GM20000 (cell line): ENCODE measurements at places on chromosomes 2 and 18.

GRCh38 chr2:20538308-20539132, 91.6 kb downstream of the RHOB start:
- no peak for DNase-seq

DNA sequence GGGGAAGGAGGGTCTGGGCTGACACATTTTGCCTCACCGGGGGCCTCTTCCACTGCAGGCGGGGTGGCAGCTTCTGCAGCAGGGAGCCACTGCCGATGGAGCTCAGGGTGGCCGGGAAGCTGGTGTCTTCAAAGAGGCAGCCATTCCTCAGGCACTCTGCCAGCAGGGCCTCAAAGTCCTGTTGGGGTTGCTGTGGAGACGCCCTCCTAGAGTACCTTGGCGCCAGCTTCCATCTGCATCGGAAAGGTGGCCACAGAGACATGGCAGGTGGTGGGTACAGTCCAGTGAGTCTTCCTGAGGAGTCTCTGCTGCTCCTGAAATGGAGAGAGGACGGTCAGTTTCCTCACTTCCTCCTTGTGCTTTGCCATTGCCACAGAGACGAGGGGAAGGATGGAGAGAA, 12.1 kb downstream of the CAPN14 start:
- DNase-seq = no peak

DNA sequence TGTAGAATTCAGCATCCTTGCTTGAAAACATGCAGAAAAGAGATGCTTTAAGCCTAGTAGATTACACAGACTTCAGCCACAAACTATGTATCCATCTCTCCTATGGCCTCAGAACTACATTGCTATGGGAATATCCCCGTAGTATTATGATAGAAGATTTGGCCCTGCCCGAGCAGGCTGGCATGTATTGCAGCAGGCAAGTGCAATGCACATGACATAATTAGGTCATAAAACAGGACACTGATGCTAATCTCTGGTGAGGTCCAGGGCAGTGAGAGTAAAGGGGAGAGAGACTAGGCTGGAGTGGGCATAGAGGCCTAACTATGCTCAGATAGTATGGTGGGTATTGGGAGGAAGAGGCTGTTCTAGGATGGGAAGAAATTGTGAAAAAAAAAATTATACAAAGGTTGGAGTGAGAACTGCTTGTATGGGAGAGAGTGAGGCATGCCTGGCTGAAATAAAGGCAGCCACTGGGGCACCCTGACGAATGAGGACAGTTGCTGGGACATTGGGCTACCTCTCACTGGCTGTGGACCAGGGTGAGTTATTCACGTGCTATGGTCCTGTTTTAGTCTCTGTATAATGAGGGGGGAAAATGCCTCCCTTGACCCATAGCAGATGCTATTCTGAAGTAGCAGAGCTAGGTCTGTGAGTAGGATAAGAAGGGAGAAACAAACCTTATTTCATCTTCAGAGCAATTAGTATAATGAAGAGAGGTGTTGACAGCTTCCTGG, 1.6 kb upstream of the PLA2R1 start:
- no peak for DNase-seq

- DNase-seq = no peak
These were observed 52.7 kb downstream of the PDCL3 start for GRCh38 chr2:100615471-100615870.

- DNase-seq = peak; percentile 25
These were observed 17.0 kb downstream of the TNFAIP6 start for GRCh38 chr2:151374436-151374835.

GRCh38 chr18:79732721-79733025, 53.1 kb downstream of the CTDP1 start:
- no peak for DNase-seq

DNA sequence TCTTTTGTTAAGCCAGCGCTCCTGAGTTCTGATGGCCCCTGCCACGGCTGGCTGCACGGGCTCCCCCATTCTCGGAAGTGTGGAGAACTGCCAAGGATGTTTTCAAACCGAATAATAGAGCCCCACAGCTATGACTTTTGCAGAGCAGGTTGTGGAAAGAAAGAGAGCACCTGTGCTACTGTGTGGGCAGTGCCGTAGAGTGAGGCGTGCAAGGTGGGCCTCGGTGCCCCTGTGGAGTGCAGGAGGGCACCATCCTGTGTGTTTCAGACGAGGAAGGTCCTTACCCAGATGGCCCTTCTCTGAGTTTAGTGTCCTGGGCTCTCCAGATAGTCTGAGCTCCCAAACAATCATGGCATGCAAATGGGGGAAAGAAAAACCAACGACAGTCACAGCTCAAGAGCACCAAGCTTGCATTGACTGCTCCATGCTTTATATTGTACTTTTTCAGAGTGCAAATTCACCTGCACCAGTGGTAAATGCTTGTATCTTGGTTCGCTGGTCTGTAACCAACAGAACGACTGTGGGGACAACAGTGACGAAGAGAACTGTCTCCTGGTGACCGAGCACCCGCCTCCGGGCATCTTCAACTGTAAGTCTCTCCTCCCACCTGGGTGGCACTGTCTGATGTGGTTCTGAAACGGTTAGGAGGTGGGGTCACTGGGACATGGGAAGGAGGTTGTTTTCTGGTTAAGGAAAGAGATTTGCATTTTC, 219.4 kb downstream of the LDLRAD4 start:
- no peak for DNase-seq

GRCh38 chr2:204452464-204453023, 92.7 kb upstream of the PARD3B start:
- no peak for DNase-seq

DNA sequence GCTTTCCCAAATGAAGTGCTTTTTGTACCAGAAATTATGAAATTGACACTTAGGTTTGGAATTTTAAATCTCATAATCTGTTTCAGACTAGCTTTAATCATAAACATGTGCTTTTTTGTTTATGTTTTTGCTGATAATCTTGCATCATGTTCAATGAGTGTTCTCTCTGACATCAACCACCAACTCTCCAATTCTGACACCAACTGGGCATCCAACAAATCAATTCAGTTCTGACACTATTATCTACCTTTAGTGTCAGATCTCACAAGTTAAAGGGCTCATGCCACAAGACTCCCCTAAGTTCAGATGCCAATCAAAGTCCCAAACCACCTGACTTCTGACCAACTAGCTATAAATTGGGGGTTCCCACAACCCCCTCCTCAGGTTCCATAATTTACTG, 19.6 kb downstream of the PELI1 start:
- no peak for DNase-seq

GRCh38 chr2:160630801-160631590, 137.4 kb upstream of the RBMS1 start:
- no peak for DNase-seq

DNA sequence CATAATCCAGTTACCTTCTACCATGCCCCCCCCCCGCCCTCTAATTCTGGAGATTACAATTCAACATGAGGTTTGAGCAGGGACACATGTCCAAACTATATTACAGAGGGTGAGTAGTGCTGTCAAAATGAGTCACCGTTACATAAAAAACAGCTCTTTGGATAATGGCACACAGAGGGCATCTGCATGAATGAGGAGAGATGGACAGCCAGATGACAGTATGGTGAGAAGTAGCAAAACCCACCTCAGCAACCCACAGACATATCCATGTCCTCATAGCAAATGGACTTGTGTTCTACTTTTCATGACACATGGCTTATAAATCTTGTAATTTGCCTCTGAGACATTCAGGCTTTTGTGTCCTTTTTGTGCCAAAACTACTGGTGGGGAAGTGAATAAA, 132.0 kb downstream of the EML6 start:
- no peak for DNase-seq

DNA sequence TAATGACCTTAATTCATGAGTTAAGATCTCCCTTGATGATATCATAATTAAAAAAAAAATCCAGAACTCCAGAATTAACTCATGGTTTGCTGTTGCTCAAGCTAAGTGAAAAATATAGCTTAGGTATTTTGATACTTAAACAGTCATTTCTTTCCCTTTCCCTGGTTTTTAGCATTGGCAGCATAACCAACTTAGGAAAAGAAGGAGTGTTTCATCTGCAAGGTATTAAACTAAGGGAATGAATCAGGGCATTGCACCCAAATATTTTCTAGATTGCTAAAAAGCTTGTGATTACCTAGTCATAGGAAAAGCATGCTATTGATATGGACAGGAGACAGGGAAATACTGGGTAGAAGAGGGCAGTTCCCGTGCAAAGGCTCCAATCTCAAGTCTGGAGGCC, 207.2 kb downstream of the LRP1B start:
- DNase-seq = no peak

- DNase-seq = no peak
These were observed 40.9 kb downstream of the DSG2 start for GRCh38 chr18:31538837-31539236.

- DNase-seq = no peak
These were observed 29.4 kb upstream of the GMPPA start for GRCh38 chr2:219469186-219469724.

DNA sequence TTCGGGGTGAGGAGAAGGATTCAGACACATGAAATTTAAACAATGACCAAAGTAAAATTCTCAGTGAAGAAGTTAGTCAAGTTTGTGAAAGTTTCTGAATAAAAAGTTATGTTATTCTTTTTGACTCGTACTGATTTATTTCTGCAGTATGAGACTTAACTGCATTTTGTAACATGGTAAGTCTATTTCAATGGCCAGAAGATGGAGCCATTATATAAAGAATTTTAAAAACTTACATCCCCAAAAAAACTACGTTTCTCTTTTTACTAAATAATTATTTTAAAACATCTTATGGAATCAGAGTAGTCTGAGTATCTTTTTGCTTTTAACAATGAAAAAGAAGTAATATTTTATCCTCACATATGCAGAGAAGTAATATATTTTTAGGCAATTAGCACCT, 51.4 kb upstream of the SCN1A start:
- no peak for DNase-seq

GRCh38 chr2:207184348-207184747, 18.6 kb upstream of the KLF7 start:
- DNase-seq = no peak

DNA sequence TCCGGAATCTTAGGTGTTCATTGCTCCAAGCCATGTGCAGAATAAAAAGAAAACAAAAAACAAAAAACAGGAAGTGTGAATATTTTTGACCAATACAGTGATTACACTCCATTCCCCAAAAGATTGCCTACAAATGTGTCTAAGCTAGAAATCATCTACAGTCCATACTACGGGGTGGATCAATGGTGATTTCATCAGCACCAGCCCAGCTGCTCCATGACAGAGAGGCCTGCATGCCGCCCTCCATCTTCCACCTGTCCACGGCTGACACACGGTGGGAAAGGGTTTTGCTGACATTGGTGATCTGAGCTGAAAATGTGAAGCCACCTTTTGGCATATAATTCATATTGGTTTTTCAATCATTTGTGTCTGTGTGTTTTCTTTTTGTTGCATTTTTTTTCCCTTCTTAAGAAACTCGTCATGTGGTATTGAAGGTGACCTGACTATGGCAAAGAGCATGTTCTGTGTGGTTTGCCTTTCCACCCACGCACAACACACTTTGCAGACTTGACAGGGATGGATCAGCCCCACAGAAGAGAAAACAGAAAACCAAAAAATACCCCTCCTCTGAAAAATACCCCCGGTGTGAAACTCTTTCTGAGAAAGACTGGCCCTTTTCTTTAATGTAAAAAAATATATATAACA, 533.1 kb downstream of the RNF144A start:
- DNase-seq = no peak

GRCh38 chr2:33441235-33441810, 35.1 kb upstream of the RASGRP3 start:
- peak; percentile 61 for DNase-seq

DNA sequence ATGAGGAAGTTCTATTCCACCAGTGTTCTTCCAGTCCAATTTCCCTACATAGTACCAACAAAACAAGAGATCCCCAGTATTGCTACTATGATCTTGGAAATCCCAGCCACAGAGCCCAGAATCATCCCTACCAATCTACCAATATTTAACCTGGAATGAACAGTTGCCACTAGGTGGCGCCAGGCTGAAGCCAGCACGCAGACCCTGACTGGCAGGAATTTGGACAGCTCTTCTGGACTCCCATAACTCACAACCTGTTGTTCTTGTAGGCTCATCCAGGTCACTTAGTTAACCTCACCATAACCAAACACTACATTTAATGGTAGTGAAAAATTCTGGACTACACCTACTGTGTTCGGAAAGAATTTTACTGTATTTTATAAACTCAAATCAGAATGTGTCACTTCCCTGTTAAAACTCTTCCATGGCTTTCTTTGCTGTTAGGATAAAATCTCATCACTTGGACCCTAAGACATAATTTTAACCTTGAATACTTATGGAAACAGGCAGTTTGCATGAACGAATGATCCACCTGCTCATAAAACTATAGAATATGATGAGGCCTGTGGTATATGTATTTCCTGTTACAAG, 59.8 kb upstream of the SLC38A11 start:
- peak; percentile 59 for DNase-seq

DNA sequence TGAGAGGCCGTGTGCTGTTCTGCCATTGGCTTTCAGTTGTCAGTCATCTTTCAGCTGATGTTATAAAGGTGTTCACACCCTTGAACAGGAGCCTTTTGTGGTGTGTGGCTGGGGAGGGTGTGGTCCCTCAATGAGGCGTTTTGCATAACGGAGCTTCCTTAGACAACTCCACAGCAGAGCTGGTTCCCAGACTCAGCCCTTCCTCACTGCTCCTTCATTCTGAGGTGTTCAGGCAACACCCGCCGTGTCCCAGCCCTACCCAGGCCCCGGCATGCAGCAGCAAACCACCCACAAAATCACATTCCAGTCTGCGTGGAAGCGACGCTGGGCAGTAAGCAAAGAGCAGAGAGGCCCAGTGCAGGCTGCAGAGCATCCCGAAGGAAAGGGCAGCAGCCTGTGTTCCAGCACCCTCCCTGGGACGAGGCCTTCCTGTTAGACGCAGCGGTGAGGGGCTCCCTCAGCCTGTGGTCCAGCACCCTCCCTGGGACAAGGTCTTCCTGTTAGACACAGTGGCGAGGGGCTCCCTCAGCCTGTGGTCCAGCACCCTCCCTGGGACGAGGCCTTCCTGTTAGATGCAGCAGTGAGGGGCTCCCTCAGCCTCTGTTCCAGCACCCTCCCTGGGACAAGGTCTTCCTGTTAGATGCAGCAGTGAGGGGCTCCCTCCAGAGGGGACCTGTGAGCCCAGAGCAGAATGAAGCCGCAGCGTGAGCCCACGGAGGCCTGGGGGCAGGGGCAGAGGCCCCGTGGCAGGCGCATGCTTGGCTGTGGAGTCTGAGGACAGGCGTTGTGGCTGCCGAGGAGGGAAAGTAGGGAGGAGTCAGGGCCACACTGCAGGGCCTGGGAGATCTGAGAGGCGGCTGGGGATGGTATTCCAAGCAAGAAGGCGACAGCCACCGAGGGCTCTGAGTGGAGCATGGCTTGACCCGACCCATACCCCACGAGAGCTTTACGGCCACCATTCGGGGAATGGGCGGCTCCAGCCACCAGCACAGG, 201.8 kb upstream of the HDAC4 start:
- no peak for DNase-seq
